Midbrain (tissue), 1 donor: ENCODE measurements at places on chromosomes 4 and X.
A peak's percentile ranks its signal among the peaks of the same experiment; 100 is the strongest.

DNA sequence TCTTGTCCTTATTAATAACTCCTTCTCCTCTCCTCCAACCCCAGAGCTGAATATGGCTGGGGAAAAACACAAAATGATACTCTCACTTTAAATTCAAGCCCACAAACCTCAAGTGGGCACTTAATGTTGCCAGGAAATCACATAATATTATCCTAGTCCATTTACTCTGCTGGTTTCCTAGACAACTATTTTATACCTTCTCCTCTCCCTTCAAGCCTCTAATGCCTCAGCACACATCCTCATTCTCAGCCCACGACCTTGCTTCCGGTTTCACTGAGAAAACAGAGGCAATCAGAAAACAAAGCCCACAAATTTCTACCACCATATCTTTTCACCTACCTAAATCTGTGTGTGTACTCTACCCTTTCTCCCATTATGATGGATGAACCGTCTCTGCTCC, 12.1 kb upstream of the CLCN5 start:
- DNase-seq = no peak

DNA sequence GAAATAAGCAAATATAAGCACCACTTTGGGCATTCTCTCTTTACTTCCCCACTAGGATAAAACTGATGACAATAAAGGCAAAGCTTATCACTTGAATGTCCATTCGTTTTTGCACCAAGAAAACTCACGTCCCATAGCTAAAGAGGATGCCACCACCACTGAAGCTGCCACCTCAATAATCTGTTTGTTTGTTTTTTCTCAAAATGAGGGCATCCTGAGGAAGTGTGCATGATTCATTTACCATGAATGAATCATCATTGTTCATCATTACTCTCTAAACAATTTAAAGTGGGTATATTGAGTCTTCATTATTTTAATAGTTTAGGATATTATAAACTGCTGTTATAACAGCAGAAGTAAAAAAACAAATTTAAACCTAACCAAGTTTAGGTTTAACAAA, 168.2 kb downstream of the DCTD start:
- DNase-seq = no peak

GRCh38 chr4:39613093-39613656, 25.5 kb downstream of the SMIM14 start:
- no peak for DNase-seq

GRCh38 chr4:168658751-168659150, 161.9 kb downstream of the PALLD start:
- DNase-seq = no peak

DNA sequence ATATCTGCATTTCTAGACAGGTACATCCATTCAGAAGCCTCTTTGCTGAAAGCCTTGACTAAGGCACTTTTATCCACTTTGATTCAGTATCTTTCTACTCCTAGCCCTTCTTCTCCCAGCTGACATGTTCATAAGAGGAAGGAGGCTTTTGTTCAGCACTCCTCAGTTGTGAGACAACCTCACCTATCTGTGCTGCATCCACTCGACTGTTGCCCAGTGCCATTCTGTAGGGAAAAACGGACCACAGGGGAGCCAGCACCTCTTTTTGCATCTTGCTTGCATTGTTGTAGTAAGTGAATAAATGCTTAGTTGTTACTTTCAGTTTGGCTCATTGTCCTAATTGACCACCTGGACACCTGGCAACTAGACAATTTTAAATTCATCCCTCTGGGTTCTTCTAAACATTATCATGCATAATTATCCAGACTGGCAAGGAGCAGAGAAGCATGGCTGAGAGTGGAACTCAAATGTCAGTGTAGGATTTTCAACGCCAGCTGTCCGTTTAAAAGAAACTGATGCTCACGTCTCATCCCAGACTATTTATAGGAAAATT, 83.8 kb upstream of the BOD1L1 start:
- DNase-seq = no peak

GRCh38 chr4:153028535-153028934, 92.4 kb downstream of the FHDC1 start:
- no peak for DNase-seq

GRCh38 chr4:95317085-95317793, 231.5 kb downstream of the UNC5C start:
- peak; percentile 53 for DNase-seq

DNA sequence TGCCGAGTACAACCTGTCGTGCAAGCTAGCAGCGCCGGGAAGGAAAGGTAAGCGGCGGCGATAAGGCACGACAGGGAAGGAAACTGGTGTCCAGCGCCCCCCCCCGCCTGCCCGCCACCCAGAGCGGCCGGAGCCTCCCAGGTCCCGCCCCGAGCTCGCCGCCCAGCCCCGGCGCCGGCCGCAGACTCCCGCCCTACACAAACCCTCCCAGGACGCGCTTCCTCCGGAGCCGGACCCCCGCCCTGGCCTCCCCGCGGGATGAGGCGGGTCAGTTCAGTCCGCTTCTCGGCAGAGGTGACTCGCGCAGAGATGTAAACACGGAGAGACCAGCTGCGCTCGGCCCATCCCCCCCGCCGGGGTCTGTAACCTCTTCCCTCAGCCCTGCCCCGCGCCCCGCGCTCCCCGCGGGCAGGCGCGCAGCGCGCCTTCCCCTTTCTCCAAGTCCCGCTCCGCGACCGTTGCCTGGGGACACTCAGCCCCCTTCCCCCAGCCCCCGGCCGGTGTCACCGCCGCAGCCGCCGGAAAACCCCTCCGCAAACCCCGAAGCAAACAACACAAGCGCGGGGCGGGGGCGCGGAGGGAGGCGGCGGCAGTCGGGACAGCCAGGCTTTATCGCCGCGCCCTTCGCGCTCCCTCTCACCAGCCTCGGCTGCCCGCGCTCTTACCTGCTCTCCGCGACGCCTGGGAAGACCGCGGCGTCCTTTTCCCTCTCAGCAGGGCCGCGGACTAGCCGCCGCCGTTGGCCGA, 543 bp downstream of the ELF2 start:
- peak; percentile 69 for DNase-seq

GRCh38 chr4:17587094-17587822, 10.3 kb downstream of the LAP3 start:
- peak; percentile 59 for DNase-seq

- no peak for DNase-seq
These were observed 851.7 kb upstream of the PCDH10 start for GRCh38 chr4:132297346-132297745.

- DNase-seq = peak; percentile 64
These were observed at the start of gene PLS3 for GRCh38 chrX:115560978-115561604. PLS3 (plus strand) TSS chrX:115561174; CDS start chrX:115610251, 49,077 bp downstream.

- no peak for DNase-seq
These were observed 36.4 kb upstream of the MSANTD1 start for GRCh38 chr4:3212391-3213105.

DNA sequence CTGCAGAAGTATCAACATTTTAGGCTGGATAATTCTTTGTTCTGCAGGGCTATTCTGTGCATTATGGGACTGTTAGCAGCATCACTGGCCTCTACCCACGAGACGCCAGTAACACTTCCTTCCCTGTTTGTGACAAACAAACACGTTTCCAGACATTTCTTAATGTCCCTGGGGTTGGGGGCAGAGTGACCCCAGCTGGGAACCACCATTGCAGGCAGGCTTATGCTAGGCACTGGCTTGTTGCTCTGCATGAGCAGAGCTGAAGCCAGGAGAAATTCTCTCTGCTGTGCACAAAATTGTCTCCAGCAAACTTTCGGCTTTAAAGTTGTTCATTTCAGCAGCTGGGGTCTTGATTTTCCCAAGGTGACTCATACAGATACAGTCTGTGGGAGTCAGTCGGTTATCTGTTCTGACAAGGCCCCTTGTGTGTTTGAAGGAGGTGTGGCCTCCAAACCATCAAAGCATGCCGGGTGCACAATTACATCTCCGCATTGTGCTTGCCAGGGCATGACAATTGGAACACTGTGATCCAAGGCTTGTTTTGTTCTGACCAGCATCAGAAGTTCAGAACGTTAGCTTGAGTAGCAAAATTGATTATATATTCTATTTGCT, 156.4 kb upstream of the BOD1L1 start:
- peak; percentile 87 for DNase-seq

DNA sequence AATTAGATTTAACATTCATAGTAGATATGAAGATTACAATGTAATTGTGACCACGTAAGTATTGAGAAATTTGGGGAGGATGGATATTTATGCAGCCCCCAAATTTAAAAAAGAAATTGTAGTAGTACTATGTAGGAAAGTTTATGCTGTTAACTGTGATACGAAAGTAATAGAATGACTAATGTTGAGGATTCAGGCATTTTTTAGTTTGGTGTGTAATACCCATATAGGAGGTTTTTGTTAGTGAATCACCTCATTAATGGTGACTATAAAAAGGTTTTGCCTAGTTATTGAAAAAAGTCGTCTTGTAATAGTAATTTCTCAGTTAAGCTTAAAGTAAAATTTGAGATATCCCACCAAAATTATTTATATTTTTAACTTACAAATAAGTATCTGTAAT, 67.2 kb downstream of the SMARCAD1 start:
- no peak for DNase-seq

- DNase-seq = no peak
These were observed 24.7 kb downstream of the SLC9B1 start for GRCh38 chr4:102994803-102995202.

DNA sequence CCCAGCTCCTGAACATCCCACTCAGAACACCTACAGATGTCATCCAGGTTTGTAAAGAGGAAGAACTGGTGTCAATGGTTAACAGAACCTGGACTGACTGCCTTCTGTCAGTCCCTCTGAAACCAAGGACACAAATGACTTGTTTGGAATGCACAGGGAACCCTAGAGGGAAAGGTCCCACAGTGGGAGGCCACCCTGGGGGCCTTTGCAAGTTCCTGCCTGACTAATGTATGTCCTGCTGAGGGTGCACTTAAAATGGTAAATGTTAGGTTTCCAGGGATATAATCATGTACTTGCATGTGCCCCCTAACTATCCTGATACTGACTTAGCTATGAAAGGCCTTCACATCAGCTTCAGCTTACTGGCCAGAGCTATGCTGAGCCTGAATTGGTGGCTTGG, 15.0 kb upstream of the XAGE2 start:
- no peak for DNase-seq

DNA sequence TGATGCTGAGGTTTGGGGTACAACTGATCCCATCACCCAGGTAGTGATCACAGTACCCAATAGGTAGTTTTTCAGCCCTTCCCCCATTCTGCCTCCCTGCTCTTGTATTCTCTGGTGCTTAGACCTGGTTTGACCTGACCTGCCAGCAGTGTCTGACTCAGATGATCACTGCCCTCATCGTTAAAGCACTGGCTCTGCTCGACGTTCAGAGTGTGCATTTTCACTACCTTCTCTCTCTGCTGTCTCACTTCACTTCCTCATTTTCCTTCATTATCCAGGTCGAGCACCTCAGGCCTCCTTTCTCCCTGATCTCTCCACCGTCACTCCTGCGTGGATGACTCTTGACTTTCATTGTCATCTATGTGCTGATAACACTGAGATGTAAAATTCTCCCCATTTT, 83.6 kb downstream of the PARM1 start:
- no peak for DNase-seq
